ENCODE measurements at places on chromosomes 5 and 9.
A peak's percentile ranks its signal among the peaks of the same experiment; 100 is the strongest.

DNA sequence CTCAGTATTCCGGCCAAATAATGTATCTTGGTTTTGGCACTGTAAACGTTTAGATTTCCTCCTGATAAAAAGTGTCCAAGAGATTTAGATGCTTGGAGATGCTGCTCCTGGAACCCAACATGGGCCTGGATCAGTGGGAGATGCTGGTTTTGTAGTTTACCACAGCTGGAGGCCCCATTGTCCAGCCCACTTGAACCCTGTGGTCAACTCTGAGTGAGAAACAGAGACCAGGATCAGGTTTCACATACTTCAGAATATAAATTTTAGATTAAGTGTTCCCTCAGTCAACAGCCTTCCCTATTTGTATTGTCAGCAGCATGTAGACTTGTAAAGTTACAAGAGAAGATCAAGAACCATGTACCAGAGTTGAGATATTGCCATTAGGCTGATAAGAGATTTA is 144.7 kb upstream of the C9orf72 start:
- DNase-seq: no peak

GRCh38 chr5:52673495-52673894 is 114.2 kb upstream of the ITGA1 start:
- DNase-seq: no peak

- peak; percentile 41 for DNase-seq
Observed at GRCh38 chr5:74490814-74491213, 149.7 kb downstream of the ENC1 start.

- DNase-seq: no peak
Observed at GRCh38 chr9:101791533-101791932, 53.1 kb upstream of the GRIN3A start.

DNA sequence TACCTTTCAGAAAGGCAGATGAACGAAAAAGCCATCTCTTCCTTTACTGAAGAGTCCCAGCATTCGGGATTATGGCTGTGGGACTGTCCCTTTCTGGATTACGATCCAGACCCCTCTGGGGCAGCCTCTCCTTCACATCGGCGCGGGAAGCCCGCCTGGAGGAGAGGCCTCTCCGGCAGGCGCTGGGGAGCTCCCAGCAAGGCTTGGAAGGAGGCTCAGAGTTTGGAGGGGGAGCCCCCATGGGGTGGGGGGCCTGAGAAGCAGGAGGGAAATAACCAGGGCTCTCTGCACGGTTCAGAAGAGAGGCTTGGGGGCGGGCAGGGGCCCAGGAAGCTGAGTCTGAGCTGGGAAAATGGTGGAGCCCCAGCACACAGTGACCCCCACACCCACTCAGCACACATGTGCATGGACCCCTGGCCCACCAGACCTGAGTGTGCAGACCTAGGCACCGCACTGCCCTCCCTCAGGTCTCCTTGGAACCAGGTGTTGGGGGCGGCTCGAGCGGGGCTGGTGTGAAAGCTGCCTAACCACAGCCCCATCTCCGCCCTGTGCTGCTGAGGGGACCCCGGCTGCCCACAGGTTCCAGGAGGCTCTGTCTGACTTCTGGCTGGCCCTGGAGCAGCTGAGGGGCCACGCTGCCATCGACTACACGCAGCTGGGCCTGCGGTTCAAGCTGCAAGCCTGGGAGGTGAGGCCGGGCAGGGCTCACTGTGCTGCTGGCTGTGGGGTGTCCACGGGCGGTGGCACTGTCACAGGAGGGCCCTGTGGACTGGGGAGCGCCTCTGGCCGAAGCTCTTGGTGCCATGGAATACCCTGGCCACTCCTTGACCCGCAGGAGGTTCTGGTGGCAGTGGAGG is 4.5 kb downstream of the NOXA1 start:
- DNase-seq: no peak

DNA sequence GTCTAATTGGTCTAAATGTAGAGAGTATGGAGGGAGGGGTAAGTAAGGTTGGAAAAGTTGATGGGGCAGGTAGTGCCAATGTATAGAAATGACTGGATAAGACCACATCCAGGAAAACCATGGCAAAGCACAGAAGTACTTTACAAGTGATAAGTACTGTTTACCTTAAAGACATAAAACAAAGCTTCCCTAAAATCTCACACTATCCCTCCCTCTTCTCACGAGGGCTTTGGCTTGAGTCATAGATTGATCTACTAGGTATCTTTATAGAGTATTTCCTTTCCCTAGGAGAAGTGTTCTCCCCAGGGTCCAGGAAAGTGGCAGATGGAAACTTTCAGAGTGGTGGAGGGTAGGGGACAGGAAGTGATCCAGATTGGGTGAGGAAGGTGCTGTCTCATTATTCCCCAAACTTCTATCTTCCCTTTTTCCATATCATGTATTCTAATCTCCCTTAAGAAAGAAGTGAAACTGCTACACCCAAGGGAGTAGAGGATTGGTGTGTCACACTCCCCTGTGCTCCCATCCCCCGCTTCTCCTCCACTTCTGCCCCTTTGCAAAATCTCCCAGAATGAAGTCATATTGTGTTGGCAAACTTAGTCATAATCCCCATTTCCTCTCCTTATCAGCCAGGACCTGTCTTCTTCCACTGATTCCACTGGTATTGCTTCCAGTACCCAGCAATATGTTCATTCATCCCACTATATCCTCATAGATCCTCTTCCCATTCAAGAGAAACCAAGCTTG is 14.6 kb downstream of the IL33 start:
- no peak for DNase-seq

DNA sequence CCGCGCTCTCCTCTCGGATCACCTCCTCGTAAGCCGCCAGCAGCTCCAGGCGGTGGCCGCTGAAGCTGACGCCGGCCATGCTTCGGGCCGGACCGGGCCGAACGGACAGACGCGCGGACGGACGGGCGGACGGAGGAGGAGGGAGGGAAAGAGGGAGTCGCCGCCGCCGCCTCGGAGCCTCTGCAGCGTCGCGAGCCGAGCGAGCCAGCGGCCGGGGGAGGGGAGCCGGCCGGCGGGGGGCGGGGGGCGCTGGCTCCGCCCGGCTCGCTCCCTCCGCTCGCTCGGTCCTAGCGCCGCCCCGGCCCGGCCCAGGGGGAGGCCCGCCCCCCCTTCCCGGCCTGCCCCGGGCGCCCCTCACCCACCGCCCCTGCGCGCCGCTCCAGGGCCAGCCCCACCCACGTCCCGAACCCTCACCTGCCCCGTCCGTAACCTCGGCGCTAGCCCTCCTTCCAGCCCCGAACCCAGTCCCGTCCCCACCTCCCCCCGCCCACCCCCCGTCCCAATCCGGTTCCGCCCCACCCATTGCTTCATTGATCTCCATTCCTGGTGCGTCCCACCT is at the start of gene DBN1:
TSS of gene DBN1 (minus strand) at position 192 of the 559 bp plus-strand sequence. CDS start at position 79, 113 bp downstream.
- peak; percentile 96 for DNase-seq

GRCh38 chr5:71684309-71684708 is 34.8 kb upstream of the CARTPT start:
- no peak for DNase-seq

GRCh38 chr5:127959152-127959764 is 124.3 kb upstream of the SLC12A2 start:
- no peak for DNase-seq

DNA sequence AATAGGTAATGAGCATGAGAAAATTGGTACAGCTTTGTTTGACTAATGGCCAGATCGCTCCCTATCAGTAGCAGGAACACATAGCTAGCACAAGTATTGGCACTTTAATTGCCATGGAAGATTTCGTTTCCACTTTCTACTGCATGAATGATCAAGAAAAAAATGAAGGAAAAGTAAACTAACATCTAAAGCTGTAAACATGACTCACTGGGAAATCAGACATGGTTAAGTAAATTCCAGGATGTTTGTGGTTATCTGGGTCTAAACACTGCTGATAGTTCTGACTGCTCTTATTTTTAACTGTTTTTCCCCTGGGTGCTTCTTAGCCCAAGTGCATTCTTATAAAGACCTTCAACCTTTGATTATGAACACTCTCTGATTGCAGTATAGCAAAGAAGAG is 388.9 kb downstream of the NR2F1-AS1 start:
- no peak for DNase-seq

DNA sequence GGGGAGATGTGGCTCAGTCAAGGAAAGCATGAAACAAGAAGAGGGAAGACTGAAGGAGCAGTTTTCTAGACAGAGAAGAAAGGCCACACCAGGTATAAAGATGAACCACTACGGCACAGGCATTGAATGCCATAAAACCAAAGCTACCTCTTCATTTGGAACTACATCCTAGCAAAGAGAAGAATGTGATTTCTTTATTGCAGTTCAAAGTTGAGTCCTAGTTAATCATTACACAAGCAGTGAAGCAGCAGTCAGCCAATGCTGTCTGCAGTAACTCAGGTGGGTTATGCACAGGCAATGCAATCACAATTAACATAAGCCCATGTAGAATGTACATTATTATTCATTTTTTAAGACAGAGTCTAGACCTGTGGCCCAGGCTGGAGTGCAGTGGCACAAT is 21.7 kb upstream of the PCAT7 start:
- no peak for DNase-seq

GRCh38 chr5:178163772-178164735 is 10.4 kb upstream of the NHP2 start:
- DNase-seq: peak; percentile 94

- no peak for DNase-seq
Observed at GRCh38 chr9:134618163-134618832, 23.3 kb upstream of the COL5A1 start.

Data from GM13977 (cell line).